ENCODE measurements at places on chromosomes 13 and 19. TPM values are rescaled to one million over a fixed set of nuclear protein-coding genes. Genes with fewer than 3 reads are reported as not detected.

The TMEM238 gene
- not detected for total RNA-seq

The C13orf42 gene
- not detected for total RNA-seq

The CBLC gene
- not detected for total RNA-seq

The CCDC194 gene
- not detected for total RNA-seq

The ATXN8OS gene
- not detected for total RNA-seq

The MBD3L2 gene
- not detected for total RNA-seq

The NCAN gene
- total RNA-seq, result not detected

The OVOL3 gene
- not detected for total RNA-seq

The HCN2 gene
- 0.08 TPM for total RNA-seq

The MTIF3 gene
- total RNA-seq, result 86.5 TPM

The CYP2A7 gene
- not detected for total RNA-seq

The ZFR2 gene
- not detected for total RNA-seq

The F10 gene
- total RNA-seq, result 2.7 TPM

The RGCC gene
- 1.6 TPM for total RNA-seq

The KCNC3 gene
- total RNA-seq, result not detected

The ZNF121 gene
- 13.7 TPM for total RNA-seq

The NAXD gene
- 14.8 TPM for total RNA-seq

The CPT1C gene
- total RNA-seq, result 23.4 TPM

The PCSK4 gene
- total RNA-seq, result 2.2 TPM

The ZNF285 gene
- 1.6 TPM for total RNA-seq

The CKM gene
- not detected for total RNA-seq

The FGF22 gene
- not detected for total RNA-seq

The DPY19L3 gene
- 36.2 TPM for total RNA-seq

The ASF1B gene
- 1.7 TPM for total RNA-seq

The SELENOV gene
- total RNA-seq, result not detected

Measured in fibroblast of the aortic adventitia (primary cell).